ENCODE measurements at places on chromosomes 4 and X.

GRCh38 chr4:13306356-13306755, 177.8 kb downstream of the RAB28 start:
- DNase-seq, result no peak

DNA sequence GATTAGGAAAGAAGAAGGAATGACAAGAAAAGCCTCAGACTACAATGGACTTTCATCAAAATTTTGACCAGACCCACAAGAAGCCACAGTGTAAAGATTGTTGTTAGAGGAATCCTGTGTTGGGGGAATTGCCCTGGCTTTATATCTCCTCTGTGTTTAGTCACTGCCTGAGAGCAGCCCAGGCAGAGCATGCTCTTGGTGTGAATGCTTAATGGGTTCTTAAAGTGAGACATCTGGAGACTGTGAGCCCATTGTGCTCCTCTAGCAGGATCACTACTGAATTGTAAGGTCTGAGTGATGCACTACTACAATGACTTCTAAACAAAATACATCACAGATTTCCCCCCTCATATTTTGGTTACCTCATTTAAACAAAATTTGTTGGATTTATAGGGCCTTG, 1860.5 kb upstream of the ADGRL3 start:
- DNase-seq, result no peak

GRCh38 chrX:130079824-130080406, 30.4 kb downstream of the ELF4 start:
- peak; percentile 79 for DNase-seq

- no peak for DNase-seq
These were observed 8.8 kb upstream of the BMP2K start for GRCh38 chr4:78767350-78767749.

- DNase-seq, result no peak
These were observed 321.1 kb upstream of the PCDH18 start for GRCh38 chr4:137853424-137853823.

- DNase-seq, result peak; percentile 69
These were observed 100.7 kb upstream of the PTPN13 start for GRCh38 chr4:86493460-86493859.

GRCh38 chr4:27763830-27764525, 903.3 kb downstream of the STIM2 start:
- no peak for DNase-seq
